ELR (cell line): ENCODE measurements at places on chromosomes 12 and 14.
A peak's percentile ranks its signal among the peaks of the same experiment; 100 is the strongest.

DNA sequence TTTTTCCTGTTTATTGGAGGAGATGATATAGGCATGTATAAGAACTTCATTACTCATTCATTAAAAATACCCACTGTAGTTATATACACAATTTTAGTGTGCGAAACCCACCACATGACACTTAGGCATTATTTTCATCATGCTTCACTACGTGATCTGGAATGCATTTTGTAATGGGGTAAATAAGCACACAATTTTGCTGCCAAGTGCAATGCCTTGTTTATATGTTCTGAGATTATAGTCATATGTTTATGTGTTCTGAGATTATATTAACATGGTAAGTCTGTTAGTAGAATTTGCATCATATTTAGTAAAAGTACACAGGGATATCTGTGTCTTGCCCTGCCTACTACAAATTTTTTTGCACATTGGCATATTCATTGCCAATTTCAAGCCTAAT lies 1123.0 kb downstream of the LRFN5 start:
- DNase-seq = no peak

- peak; percentile 77 for DNase-seq
Measured at GRCh38 chr12:7395950-7396349, 48.0 kb downstream of the CD163L1 start.

- DNase-seq = peak; percentile 29
Measured at GRCh38 chr12:90816353-90817089, 138.5 kb downstream of the CCER1 start.

DNA sequence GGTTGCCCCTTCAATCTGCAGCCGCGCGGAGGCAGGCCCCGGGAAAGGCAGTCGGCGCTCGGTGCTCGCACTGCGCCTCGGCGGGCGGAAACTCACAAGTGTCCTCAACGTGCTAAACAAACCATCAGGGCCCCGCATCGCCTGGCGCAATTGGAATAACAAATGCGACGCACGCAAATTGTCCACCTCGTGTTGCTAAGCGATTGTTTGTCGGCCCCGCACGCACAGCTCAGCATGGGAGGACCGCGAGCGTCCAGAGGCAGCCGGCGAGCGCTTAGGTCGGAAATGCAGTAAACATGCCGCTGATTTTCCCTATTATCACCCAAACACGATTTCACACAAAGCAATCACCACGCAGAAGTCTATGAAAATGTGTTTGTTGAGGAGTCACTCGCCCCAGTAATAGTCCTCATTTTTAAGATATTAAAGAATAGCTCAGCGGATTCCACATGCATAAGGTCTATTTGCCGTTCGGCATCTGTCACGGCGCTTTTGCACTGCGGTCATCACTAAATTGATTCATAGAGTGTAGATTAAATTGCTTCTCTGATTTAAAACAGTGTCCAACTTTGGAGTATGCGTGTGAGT lies 3.2 kb upstream of the GSC start:
- no peak for DNase-seq

DNA sequence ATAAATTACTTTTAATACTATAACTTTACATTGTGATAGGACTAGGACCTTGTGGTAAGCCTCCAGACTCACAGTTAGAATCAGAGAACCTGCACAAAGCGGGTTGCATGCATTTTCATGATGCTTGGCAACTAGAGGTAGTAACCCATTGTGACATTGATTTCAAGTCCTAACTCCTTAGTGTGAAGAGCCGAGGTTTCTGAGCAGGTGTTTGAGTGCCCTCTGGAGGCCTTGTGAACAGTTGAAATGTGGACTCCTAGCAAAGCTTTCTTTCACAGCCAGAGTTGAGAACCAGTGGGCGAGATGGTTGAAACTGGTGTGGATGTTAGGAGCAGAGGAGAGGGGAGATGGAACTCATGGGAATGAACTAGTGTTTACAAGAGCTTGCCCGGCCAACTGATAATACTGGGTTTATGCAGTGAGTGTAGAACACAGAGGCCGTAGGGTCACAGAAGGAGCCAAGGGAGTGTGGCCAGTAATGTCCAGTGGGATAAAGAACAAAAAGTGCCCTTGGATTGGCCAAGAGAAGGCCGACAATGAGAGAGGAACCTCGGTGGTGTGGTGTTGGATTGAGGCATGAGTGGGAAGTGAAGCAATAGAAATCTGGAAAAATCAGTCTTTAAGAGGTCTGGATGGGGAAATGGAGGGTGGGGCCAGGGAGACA lies 10.9 kb downstream of the ZNF664 start:
- DNase-seq = peak; percentile 83

DNA sequence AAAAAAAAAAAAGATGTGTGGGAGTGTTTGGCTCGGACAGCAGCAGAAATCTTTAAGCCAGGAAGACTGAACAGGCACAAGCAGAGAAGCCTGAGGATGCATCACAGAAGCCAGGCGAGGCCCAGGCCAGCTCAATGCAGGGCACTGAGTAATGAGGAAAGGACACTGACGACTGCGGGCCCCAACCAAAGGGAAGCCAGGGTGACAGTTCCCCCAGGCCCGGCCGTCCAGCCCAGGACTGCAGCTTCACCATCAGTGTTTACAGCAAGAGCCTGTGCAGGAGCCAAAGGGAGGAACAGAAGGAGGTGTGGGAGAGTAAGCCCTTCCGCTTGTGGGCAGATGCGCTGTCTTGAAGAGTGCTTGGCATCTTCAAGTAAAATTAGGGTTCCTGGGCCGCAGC lies 205.3 kb upstream of the SFSWAP start:
- DNase-seq = no peak

DNA sequence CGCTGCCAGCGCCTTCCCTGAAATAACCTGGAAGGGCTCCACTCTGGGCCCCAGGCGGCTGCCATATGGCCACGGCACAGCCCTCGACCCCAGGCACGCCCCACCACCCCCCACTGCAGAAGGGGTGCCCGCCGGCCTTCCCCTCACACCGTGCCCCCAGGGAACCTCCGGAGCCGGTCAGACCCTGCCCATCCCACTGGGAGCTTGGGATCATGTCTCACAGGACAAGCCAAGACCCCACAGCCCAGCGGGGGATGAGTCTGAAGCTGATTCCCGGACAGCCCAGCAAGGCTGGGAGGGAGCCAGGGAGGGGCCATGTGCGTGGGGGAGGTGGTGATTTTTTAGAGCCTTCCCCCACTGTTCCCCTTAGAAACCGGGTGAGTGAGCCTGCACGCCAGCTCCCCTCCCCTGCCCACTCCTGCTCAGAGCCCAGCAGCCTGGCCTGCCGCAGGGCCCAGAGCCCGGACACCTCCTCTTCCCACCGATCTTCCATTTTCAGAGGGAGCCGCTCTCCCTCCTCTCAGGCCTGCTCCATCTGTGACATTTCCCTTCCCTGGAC lies 1.4 kb downstream of the RIMBP2 start:
- no peak for DNase-seq
